Lung (tissue), 17 donors: ENCODE measurements at places on chromosomes 4 and X.

GRCh38 chr4:175087145-175087544 lies 169.0 kb downstream of the ADAM29 start:
- DNase-seq = no peak

DNA sequence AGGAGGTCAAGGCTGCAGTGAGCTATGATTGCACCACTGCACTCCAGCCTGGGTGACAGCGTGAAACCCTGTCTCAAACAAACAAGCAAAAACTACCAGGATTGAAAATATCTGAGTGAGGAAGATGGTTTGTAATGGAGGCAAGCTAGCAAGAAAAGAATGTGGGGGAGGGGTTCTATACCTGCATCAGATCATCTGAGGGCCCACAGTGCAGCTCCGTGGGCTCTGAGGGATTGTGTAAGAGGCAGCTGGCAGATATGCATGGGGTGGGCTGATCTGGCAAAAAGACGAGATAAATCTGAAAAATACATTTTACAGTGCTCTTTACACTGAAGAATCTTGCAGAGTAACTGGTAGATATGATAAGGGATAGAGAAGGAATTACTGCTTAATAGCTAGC lies 28.9 kb upstream of the CHRNA9 start:
- no peak for DNase-seq

GRCh38 chr4:55980725-55981124 lies 32.0 kb downstream of the CEP135 start:
- no peak for DNase-seq

DNA sequence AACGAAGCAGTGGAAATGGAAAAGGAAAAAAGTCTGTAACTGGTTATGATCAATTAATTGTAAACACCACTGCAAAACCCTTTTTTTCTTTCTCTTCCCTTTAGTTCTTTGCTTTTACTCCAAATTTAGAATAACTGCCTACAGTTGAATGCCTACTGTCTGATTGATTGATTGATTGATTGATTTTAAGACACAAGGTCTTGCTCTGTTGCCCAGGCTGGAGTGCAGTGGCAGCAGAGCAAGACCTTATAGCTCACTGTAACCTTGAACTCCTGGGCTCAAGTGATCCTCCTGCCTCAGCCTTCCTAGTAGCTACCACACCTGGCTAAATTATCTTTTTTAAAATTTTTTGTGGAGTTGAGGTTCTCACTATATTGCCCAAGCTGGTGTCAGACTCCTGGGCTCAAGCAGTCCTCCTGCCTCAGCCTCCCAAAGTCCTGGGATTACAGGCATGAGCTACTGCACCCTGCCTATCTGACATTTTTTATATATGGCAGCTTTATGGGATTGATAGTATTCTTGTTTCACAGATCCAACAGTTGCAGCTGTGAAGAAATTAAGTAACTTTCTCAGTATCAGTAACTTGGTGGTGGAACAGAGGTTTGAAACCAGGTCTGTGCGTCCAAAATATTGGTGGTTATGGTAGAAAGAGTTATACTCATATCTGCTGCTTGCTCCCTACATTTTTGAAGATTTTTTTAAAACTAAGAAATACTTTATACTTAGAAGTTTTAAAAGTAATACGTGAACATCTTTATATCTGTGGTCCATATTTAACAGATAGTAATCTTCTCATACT lies 12.4 kb downstream of the UBE2K start:
- no peak for DNase-seq

DNA sequence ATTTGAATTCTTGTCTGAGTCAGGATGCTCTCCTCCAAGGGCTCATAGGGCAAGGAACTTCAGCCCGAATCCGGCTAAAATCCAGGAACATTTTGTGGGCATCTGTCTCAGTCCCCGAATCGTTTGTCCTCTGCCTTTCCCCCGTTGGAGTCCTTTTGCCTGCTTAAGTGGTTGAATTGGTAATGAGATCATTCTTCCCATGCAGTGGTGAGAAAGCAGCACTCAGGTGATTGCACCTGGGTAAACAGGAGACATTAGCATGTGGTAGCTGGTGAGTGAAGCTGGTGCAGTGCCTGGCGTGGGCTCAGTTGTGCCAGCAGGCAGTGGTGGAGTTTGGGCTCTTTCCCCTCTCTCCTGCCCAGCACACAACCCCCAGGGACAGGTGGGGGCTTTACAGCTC lies 61.9 kb upstream of the MTM1 start:
- no peak for DNase-seq

DNA sequence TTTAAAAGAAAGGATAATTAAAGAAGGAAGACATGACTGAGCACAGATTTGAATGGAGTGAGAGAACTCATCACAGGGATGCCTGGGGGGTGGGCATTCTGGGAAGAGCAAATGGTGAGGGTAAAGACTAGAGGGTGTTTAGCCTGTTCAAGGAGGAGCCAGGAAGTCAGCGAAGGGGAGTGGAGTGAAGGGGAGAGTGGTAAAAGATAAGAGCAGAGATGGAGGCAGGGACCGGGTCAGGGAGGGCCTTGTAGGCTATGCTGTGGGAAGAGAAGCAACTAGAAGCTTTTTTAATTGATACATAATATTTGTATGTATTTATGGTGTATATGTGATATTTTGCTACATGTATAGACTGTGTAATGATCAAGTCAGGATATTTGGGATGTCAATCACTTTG lies 2.2 kb upstream of the VGLL1 start:
- no peak for DNase-seq

DNA sequence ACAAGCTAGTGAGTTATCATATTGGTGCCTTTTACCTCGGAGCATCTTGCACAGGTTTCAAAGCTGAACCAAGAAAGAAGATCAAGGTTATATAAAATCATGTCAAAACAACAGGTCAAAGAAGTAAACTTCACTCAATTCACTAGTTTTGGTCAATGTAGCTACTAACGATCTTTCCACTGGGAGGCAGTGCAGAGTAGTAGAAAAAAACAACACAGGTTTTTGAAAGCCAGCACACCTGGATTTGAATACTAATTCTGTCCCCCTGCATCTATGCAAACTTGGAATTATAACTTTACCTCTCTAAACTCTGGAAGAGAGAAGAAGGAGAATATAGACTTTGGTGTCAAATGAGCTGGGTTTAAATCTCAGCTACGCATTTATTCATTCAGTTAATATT lies 266.1 kb downstream of the GRIA3 start:
- no peak for DNase-seq

- no peak for DNase-seq
Measured at GRCh38 chrX:101206471-101206870, 13.1 kb upstream of the DRP2 start.

DNA sequence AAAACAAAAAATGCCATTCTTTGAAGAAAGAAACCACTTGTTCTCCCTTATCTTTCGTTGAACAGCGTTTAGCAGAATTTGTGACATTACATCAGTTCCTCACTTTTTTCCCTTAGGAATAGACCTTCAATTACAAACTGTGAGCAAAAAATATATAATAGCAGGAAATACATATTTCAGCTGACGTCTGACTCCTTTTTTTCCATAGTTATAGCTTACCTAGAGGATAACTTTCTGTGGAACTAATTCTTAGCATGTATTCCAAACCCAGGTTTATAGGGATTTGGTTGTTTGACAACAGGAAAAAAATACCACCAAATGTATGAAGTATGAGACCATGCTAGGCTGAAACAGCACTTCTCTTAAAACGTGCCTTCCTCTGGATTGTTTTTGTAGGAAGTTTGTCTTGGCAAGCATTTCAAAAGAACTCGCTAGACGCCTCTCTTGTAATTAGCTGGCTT lies 2.0 kb upstream of the LIMCH1 start:
- DNase-seq = no peak

- DNase-seq = no peak
Measured at GRCh38 chr4:151646322-151646721, 114.5 kb downstream of the GATB start.

DNA sequence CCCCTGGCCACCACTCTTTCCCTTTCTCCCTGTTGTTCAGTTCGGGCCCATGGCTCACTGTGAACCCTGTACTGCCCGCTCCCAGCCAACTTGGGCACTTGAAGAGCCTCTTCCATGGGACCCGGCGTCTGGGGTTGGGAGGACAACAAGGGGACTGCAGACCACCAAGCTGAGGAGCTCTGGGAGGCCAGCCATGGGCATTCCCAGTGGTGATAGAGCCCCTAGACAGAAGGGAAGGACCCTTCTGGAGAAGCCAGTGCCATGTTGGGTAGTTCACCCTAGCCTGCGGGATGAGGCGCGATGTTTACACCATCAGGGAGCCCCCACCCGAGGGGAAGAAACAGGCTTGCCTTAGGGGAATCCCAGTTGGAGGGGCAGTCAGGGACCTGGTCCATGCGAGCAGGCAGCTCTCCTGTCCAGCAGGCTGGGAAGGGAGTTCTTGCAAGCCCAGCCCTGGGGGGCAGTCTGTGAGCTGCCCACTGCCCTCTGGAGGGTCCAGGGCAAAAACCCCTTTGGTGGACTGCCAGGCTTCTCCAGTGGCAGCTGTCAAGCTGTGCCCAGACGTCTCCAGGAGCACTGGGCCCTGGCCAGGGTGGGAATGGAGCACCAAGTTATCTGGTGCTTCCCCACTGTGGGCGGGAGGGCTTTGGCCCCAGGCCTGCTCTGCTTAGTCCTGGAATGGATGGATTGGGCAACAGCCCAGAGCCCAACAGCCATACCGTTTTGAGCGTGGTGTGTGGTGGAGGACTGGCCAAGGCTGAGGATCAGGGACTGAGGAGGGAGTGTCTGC lies 23.7 kb upstream of the UBA1 start:
- DNase-seq = no peak
